Thymus (tissue), 14 donors: ENCODE measurements at places on chromosomes 5 and 9.

DNA sequence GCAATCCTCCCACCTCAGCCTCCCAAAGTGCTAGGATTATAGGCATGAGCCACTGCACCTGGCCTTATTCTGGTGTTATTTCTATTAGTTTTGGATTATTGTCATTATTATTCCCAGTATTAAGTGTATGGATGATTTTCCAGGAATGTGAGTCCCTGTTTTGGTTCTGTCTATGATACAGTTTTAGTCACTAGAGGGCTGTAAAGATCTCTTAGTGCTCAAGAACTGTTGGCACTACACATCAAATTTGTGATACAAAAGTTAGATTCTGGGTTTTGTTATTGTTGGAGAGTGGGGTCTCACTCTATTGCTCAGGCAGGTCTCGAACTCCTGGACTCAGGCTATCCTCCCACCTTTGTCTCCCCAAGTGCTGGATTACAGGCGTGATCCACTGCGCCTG, 12.1 kb downstream of the CCL28 start:
- DNase-seq: no peak

DNA sequence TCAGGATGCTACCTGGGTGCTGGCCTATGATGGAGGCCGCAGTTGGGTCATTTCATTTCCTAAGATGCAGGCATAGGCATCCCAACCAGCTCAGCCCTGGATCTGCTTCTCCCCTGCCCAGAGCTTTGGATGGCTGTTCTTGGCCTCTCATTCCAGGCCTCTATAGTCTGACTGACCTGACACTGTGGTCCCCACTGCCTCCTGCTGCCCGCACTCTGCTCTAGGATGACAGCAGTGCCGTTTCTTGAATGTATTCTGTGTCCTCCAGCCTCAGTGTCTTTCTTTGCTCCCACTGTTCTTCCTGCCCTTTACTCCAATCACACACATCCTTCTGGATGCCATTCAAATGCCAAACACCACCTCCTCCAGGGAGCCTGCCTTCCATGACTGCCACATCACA, 235.7 kb downstream of the HSPA4 start:
- DNase-seq: no peak

GRCh38 chr5:40606077-40606765, 73.5 kb upstream of the PTGER4 start:
- DNase-seq: no peak

- DNase-seq: no peak
These were observed 101.6 kb downstream of the NREP start for GRCh38 chr5:111655169-111655924.

GRCh38 chr5:31671339-31671741, 32.4 kb downstream of the PDZD2 start:
- no peak for DNase-seq

DNA sequence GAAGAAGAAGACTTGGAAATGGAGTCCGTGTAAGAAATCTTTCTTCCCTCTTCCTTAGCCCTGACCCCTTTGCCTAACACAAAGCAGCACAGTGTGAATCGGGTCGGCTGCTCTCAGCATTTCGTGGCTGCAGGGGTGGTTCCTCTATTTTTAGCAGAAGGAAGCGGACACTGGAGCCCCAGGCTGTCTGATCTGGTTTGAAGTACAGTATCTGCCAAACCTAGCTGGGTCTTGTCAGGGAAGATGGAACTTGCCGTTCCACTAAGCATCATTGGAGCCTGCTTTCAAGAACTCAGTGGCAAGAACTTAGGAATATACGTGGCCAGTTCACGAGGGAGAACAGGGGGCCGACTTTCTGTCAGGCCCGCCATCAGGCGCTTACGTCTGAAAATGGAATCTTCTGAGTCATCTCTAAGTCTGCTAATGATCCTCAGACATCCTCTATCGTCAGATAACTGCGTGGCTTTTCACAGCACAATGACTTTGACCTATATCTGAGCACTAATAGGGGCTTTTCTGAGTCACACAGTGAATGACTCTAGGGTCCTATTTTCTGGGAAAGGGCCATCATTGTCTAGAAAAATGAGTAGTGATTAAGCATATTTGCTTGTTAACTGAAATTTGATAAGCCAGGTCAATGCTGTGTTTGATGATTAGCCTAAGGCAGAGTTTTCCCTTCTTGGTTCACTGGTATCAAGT, 43.3 kb upstream of the NCS1 start:
- no peak for DNase-seq

DNA sequence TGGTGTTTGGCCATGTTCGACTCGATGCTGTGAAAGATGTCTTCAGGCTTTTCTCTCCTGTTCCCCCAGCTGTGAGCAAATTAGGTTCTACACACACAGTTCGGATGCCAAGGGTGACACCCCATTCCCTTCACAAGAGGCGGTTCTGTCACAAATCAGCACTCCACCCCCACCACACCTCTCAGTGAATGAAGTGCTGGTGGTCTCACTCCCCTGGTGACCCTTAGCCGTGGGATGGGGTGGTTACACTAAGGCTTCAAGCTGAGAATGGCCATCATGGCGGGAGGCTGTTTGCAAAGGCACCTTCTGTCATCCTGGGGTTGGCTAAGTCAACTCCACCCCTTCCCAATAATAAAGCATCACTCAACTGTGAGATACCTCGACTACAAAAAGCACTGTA, 26.4 kb downstream of the AMBP start:
- DNase-seq: no peak

GRCh38 chr5:166883016-166883415, 1408.4 kb upstream of the WWC1 start:
- DNase-seq: no peak

GRCh38 chr5:43041669-43042175, 1.6 kb upstream of the ANXA2R start:
- peak; percentile 73 for DNase-seq

GRCh38 chr9:87193925-87194868, 246.9 kb upstream of the GAS1 start:
- no peak for DNase-seq

- no peak for DNase-seq
These were observed 40.3 kb upstream of the XPA start for GRCh38 chr9:97737429-97737828.

DNA sequence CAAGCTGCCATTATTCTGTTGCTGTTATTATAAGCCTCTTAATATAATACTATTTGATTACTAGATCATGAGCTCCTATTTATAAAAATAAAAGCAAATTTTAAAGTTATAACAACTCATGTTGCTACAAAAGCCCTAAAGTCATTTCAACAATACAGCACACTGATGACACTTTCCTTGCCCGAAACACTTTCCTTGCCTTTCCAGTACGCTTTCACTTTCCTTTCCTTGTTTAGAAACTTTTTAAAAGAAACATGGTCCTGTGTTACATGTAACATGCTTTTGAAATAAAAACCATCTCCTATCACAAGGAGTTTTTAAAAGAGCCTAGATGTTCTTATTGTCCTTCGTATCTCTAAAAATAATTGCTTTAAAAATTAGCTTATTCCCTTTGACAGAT, 688.4 kb downstream of the PTPRD start:
- DNase-seq: no peak

DNA sequence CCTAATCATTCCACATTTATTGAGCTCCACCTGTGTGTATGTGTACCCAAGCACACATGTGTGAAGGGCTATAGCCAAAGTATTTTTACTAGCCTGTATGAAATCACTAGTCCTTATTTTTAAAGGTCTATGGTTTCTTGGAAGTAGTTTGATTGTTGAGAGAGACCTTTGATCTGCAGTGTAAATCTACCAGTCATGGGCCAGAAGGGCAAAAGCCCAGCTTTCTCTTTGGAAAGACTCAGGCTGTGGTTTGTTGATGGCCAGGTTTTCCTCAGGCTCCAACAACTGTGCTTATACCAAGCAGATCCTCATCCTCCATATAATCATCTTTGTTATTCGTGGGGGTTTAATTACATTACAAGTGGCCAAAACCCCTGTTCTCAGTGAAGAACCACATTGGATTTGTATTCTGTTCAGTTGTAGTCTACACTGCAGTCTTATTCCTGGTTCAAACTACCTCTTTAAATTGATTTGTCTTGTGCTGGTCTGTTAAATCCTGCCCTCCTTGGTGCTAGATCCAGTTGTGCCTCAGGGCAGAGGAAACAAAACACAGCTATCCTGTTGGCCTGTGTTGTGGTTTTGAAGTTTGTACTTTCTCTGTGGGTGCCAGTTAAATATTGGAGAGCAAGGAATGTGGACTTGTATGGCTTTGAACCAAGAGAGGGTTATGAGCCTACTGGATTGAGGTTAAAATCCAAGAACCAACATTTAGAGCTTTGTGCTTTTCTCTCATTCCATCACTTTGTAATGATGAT, 13.3 kb downstream of the CDC26 start:
- no peak for DNase-seq

DNA sequence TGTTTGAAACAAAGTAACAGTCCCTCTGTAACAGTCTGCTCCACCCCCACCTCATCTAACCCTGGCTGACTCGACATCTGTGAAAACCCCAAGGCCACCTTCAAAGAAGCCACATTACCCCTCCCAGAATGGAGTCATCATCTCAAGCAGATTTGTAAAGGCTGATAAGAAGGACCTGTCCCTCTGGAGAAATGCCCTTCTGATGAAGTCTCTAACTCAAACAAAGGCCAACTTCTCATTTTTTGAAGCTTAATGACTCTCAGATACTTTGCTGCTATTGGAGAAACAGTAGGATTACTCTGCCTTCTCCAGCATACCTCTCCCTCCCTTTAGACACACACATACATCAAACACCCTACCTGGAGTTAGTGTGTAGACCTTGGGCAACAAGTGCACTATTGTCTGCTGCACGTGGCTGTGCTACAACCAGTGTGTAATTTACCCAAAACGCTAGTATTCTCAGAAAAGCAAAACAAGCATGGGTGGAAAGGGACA, 5.3 kb upstream of the SUSD1 start:
- DNase-seq: no peak

GRCh38 chr5:9231842-9232241, 314.0 kb downstream of the SEMA5A start:
- no peak for DNase-seq

DNA sequence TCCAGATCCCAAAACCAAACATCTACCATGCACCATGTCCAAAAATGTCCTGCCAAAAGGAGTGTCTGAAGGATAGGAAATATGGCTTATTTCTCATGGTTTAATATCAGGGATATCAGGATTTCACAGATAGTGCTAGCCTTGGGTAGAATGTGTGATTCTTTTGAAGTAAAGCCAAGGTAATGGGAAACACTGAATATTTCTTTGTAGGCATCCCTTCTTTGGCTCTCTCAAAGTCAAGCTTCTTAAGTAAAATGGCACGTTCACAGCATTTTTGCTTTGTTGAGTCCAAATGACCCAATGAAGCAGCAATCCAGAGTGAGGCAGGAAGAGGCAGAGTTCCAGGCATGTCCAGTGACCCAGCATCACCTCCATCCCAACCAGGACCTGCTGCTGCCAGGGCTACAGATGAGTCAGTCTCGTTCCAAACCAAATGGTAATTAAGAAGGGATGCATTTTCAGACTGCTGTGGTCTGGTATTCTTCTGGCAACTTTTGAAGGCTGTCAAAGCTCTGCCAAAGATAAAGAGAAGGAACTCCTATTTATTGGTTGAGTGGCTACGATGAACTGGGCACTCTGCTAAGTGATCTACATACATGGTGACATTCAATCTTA, 678.8 kb upstream of the KLF4 start:
- DNase-seq: no peak

DNA sequence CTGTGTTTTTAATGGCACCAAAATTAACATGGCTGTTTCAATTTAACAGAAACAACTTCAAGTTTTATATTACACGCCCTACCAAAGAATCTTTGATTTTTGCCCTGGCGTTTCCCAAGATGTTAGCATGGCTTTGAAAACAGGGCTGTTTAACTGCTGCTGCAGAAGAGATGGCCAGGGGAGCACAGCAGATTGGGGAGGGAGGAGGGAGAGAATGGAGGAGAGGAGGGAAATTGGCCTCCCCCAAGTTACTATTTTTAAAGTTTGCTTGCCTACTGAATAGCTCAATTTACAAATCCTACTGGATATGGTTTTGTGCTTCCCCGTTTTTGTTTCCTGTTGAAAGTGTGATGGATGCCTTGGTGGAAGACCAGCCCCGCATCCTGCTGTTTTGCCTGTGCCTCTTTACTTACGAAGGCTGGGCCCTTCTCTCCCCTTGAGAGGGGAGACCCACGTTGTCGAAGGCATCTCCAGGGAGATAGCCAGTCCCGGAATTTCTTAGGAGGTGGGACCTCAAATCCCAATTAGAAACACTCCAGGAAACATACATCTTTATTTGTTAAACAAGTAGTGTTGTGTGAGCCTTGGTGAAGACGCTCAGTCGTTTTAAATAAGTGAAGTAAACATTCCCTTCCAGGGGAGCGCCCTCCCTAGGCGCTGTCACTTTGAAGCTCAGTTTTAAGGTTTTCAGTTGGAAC, 98.6 kb downstream of the AOPEP start:
- DNase-seq: no peak

DNA sequence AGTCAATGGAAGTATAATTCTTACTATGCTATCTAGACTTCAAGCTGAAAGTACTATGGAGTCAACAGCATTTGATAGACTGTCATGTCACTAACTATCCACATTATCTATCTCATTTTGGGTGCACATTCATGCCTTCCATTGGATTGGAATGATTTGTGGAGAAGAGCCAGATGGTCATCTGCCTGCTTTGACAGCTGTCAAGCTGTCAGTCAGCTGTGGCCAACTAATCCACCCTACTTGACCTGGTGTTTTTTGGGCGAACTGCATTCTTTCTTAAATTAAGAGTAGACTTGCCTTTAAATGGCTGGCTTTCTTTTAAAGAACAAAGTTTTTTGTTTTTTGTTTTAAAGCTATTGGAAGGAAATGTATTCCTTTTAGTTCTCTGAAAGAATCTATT, 151.5 kb downstream of the DCP2 start:
- no peak for DNase-seq

GRCh38 chr5:119470851-119471451, 18.7 kb downstream of the HSD17B4 start:
- DNase-seq: no peak

- DNase-seq: no peak
These were observed 50.7 kb upstream of the TNFSF8 start for GRCh38 chr9:114981063-114981462.

GRCh38 chr5:103502662-103503061, 59.9 kb downstream of the NUDT12 start:
- no peak for DNase-seq

GRCh38 chr9:68500457-68501381, 40.0 kb downstream of the TMEM252 start:
- DNase-seq: no peak

DNA sequence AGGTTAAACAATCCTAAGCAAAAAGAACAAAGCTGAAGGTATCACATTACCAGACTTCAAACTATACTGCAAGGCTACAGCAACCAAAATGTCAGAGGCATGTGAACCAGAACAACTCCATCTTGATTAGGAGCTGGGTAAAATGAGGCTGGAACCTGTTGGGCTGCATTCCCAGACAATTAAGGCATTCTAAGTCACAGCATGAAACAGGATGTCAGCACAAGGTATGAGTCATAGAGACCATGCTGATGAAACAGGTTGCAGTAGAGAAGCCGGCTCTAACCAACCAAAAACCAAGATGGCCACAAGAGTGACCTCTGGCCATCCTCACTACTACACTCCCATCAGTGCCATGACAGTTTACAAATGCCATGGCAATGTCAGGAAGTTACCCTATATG, 252.0 kb downstream of the RASEF start:
- DNase-seq: no peak

- no peak for DNase-seq
These were observed 74.7 kb downstream of the CEMIP2 start for GRCh38 chr9:71693607-71694006.

- no peak for DNase-seq
These were observed 32.4 kb upstream of the CEP120 start for GRCh38 chr5:123455640-123456039.

GRCh38 chr9:97786341-97786740, 66.7 kb upstream of the FOXE1 start:
- no peak for DNase-seq

- DNase-seq: no peak
These were observed 9.2 kb downstream of the RAB14 start for GRCh38 chr9:121192518-121192917.
